NK-92 treated with Interleukin-12 subunit alpha and Interleukin-12 subunit beta, amount 100 ng/mL, for 24 hours (cell line): ENCODE measurements at places on chromosomes 1 and 21.

- DNase-seq, result no peak
These were observed 12.8 kb upstream of the AADACL4 start for GRCh38 chr1:12630946-12631530.

- no peak for DNase-seq
These were observed 18.4 kb downstream of the FOXD2 start for GRCh38 chr1:47456250-47456649.

DNA sequence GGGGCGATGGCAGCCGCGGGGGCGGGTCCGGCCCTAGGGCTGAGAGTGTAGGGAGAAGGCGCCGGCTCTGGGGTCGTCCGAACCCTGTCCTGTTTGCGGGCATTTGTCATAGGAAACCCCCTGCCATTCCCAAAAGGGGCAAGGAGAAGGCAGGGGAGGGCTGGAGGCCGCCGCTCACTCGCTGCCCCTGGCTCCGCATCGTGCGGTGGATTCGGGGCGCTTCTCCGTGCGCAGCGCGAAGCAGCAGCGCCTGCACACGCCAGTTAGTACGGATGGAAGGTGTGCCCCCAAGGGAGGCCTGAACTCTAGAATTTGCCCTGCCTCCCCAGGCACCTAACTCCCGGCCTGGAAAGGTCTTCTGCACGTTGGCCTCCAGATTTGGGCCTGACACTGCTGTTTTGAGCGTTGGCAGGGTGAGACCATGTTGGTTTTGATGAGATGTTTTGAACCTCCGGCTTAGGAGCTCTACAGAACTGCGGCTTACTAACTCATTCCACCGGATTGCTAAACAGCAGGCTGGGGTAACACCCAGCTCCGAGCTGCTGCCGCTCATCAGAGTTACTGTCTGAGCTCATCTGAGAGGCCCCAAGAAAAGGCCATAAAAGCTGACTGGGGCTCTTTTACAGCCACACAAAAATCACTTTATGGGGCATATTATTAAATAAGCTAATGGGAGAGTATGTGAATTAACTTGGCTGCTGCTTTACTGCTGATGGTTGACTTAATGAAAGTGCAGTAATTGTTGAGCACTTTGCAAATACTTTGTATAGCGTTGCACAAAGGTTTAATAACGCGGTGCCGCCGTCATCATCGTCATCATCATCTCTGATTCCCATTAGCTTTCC is 987 bp downstream of the GPR137B start:
- DNase-seq, result no peak

DNA sequence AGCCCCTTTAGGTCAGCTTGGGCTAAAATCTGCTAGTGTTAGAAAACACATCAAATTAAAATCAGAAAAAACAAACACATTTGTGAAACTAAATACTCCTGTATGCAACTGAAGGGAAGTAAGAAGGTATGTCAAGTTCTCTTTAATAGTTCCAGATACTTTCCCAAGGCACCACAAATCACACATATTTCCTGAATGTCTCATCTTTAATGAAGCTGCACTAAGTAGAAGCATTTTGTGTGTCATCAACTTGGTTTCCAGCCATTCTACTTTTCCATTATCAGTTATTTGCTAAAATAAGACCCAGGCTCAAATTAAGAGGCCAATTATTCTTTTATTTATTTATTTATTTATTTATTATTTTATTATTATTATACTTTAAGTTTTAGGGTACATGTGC is 34.7 kb downstream of the CRB1 start:
- no peak for DNase-seq

DNA sequence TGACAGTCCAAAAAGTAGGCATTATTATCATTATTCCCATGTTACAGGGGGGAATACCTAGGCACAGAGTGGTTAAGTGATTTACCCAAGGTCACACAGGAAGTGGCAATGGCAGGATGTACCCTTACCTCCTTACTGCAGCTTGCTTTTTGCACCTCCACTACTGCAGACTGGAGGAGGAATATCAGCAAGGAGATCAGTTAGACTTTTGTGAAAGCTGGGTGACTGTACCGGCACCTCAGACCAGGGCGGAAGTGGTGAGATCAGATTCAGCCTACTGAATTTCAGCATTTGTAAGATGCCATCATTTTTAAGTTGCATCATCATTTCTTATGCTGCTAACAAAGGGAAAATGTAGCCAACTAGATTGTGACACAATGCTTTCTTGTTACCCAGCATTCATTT is 4.5 kb downstream of the ADARB1 start:
- DNase-seq, result peak; percentile 82

- DNase-seq, result no peak
These were observed 492 bp downstream of the HLX start for GRCh38 chr1:220879509-220880361.

- no peak for DNase-seq
These were observed 9.3 kb upstream of the IKBKE start for GRCh38 chr1:206460836-206461426.

DNA sequence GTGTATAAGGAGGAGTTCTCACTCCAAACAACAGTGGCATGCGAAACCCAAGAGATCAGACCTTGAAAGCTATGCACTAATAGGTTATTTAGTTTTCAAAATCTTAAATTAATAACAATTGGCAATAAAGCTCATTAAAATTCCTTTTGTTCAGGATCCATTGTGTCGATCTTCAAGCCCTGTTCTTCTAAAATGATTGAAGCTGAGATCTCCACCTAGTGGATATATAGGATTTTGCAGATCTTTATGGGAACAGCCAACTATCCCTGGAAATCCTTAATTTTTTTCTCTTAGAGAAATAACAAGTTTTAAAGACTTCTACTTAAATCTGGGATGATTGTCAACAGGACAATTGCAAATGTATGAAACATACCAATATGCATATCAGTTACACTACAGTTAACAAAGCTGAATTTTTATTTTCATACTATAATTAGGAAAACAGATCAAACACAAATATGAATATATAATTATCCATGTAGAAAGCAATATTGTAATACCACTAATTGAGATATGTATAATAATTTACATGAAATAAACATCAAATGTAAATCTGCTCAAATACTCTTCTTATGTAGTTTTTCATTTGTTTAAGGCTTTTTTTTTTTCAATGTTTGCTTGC is 43.3 kb downstream of the LRRC53 start:
- DNase-seq, result no peak
